ENCODE measurements at places on chromosomes 6 and 20.

- no peak for DNase-seq
These were observed 38.7 kb downstream of the DACT2 start for GRCh38 chr6:168280899-168281245.

- peak; percentile 57 for DNase-seq
These were observed 2.9 kb downstream of the NRN1 start for GRCh38 chr6:6003621-6004366.

- DNase-seq, result no peak
These were observed 33.3 kb upstream of the SASH1 start for GRCh38 chr6:148309301-148309700.

DNA sequence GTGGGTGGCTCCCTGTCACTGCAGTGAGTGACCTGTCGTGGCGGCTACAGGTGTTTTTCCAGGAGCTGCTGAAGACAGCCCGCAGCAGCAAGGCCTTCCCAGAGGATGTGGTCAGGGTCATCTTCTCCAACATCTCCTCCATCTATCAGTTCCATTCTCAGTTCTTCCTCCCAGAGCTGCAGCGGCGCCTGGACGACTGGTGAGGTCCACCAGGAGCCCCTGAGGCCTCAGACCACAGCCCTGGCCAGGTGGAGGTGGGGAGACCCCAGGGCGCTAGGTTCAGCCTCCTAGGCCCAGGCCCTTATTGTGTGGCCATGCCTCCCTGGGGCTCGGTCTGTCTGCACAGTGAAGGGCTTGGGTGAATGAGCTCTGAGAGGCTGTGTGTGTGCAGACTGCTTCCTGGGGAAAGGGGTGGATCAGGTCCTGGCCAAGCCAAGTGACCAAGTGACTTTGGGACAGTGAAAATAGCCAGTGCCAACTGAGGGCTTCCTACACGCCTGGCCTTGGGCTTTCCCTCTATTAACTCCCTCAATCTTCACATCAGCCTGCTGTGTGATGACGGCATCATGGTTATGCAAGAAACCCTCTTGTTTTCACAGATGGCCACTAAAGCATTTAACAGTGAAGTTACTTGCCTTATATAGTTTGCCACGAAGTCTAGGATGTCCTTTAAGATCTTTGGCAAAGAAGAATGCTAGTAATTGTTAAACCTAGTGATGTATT lies 6.4 kb downstream of the FGD2 start:
- no peak for DNase-seq

DNA sequence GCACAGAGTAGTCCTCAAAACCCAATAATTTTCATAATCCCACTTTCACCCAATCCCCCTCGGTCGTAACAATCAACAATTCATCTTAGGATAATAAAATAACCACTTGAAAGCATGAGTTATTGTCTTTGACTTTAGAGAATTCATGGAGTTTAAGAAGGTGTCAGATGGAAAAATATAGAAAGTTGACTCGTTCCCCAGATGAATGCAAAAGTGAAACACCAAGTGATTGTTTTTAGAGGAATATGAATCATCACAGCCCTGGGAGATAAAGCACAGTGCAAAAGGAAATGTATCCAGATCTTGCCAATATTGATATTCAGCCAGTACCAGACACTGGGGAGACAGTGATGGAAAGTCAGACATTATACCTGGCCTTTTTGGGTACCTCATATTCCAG lies 860.5 kb downstream of the DHX35 start:
- no peak for DNase-seq

GRCh38 chr6:87763276-87763675 lies 61.2 kb upstream of the AKIRIN2 start:
- DNase-seq, result no peak

- no peak for DNase-seq
These were observed 204.2 kb upstream of the PTCHD4 start for GRCh38 chr6:48315051-48315719.

- no peak for DNase-seq
These were observed at the start of gene PCSK2 for GRCh38 chr20:17226410-17227218. Gene PCSK2, plus strand, starts transcription at chr20:17227040. Its CDS starts 266 bp downstream, at chr20:17227306.

GRCh38 chr20:2820084-2820895 lies 4.1 kb downstream of the TMEM239 start:
- no peak for DNase-seq

DNA sequence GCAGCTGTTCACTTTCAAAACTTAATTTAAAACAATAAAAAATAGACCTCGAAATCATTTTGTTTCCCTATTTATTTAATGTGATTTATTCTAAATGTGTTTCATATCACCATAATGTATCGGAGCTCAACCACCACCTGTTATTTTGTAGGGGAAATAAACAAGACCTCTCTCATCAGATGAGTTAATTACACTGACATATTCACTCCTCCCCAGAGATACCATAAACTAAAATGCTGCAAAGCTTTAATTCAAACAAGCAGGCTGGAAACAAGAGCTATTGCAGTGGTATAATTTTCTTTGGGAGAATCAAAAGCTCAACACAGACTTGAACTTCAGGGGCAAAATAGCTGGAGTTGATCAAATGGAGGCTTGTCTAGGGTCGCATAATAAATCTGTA lies 303.5 kb upstream of the TSHZ2 start:
- no peak for DNase-seq

- DNase-seq, result no peak
These were observed 3.4 kb downstream of the OPN5 start for GRCh38 chr6:47785182-47785581.

DNA sequence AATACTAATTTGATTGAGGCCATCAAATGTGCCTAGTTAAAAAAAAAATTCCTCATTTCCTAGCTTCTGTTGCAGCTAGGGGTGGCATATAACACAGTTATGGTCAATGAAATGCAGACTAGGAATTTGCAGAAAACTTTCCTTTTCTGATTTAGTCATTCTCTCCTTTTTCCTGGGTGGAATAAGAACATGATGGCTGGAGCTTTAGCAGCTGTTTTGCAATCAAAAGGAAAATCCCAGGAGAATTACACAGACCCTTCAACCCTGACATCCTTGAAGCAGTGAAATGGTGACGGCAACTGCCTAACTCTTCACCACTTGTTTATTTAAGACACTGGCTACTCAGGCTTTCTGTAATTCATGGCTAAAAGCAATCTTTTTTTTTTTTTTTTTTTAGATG lies 23.1 kb upstream of the RIMS4 start:
- no peak for DNase-seq

GRCh38 chr6:145483191-145483996 lies 251.9 kb downstream of the EPM2A start:
- no peak for DNase-seq

GRCh38 chr6:21085643-21086042 lies 507.9 kb upstream of the SOX4 start:
- DNase-seq, result no peak

- DNase-seq, result no peak
These were observed 3.6 kb downstream of the TBCC start for GRCh38 chr6:42742116-42742894.

GRCh38 chr20:62358171-62359042 lies 8.7 kb downstream of the LAMA5 start:
- no peak for DNase-seq

DNA sequence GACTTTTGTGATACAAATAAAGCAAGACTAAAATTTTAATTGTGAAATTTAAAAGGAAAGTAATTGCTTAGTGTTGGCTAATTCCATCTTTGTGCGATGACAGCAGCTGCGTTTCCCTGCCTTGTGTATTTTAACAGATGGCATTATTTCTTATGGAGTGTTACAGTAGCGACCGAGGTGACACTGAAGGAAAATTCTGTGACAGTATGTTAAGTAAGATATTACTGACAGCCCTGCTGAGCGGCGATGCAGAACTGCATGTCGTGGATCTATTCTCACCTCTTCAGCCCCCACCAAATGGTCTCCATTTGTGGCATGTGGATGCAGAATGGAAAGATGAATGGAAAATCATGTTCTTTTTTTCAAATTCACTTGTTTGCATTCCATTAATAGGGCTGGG lies 289.4 kb downstream of the RNF144B start:
- DNase-seq, result no peak

GRCh38 chr6:148223424-148223842 lies 119.2 kb upstream of the SASH1 start:
- DNase-seq, result no peak

DNA sequence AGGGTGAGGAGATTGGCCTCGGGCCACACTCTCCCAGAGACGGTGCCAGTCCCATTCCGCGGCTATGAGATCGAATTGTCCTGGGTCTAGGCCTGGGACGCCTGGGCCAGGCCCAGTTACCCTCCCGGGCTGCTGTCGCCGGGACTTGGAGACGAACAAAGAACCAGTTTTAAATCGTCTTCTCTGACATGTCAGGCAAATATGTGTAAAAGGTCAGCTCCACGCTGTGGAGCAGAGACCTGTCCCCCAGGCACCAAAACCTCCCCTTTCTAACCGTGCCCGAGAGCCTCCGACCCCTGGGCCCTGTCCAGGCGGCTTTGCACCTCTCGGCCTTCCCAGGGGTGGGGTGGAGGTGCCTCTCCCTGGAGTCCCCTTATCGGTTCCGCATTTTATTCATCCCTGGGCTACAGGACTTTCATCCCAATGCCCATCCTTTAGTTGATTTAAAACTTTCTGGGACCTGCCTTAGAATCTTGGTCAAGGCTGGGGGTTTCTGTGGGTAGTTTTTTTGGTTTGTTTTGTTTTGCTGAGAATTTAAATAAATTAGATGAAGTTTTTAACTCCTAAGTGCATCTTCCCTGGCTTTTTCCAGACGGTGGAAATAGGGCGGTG lies 5.8 kb upstream of the TFAP2A start:
- DNase-seq, result no peak

DNA sequence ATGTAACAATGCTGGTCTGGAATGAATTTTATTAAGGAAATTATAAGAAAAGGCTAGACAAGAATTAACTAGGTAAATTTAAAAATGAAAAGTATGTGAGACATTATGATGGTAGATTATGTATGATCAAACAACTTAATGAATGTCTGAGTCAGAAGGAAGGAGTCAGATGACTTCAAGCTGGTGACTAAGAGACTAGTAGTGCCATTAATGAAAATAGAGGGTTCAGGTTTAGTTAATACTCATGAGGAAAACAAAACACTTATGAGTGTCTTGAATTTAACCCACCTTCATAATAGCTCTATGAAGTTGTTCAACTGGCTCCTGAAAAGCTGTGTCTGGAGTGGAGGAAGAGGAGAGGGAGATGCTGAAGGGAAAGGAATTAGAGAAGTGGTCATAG lies 256.3 kb downstream of the ADGRB3 start:
- no peak for DNase-seq

DNA sequence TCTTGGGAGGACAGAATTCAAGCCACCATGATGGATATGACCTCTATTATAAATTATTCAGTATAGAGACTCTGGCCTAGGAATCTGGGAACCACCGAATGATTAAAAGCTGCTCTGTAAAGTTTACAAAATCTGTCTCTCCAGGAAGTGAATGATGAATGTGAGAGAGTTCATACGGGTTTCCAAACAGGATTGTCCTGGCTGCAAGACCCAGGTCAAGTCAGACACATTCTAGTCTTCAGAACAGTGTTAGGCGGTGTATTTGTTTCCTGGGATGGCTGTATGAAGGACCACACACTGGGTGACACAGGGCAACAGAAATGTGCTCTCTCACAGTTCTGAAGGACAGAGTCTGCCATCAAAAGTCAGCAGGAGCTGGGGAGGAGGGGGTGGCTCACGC lies 222.4 kb downstream of the ZNF217 start:
- no peak for DNase-seq

DNA sequence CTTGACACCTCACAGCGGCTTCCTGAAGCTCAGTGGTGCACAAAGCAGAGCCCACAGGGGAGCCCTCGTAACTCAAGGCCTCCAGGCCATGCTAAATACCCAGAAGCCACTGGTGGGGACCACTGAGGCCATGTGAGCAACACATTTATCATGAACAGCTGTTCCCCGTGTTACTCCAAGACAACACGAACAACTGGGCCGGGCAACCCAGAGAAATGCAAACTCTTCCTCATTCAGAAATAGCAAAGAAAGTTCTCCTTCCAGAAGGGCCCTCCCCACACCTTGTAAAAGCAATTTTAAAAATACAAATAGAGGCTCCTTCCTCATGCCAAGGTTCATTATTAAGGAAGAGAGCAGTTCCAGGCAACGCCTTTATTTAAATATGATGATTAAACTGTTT lies 36.3 kb upstream of the SLCO4A1 start:
- DNase-seq, result no peak

- no peak for DNase-seq
These were observed 147.0 kb downstream of the CDH26 start for GRCh38 chr20:60104993-60105803.

DNA sequence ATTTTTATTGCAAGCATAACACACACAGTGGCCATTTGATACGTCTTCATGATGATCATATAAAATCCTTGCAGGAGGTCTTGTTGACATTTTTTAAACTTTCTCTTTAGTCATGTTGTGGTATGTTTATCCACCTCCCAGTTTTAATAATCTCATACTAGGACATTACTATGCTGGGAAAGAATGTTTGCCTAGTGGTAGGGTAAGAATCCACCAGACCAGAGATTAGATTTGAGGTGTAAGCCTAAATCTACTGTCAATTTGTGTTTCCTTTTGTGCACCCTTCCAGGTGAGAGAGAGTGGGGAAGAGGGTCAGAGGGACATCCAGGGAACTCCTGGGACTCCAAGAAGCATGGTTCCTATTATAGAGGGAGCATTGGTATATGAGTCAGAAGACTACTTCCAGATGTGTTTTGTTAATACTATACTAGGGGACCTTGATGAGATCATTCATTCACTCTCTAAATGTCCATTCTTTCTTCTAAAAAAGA lies 298.3 kb upstream of the SASH1 start:
- no peak for DNase-seq

GRCh38 chr20:31476643-31477215 lies 1.6 kb downstream of the REM1 start:
- DNase-seq, result no peak

DNA sequence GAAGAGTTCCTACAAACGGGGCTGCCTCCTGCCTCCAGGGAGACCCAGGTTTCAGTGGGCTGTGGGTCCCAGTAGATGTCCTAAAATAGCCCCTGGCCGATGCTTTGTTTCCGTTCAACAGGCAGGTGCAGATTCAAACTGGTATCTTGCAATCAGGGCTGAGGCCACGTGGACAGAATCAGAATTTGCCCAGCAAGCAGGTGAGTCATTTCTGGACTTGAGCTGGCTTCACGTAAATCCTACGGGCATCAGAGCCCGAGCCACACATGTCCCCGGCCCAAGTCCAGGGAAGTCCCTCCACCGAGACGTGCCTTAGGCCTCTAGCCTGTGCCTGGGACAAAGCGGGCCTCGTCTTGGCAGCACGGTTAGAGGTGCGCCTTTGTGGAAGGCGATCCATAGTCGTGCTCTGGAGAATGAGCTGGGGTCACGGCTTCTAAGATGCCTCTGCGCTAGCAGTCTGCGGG lies 101.6 kb upstream of the FRMD1 start:
- DNase-seq, result no peak

GRCh38 chr20:17625246-17626051 lies 55.6 kb downstream of the DSTN start:
- no peak for DNase-seq
